ENCODE measurements at places on chromosomes 16 and 17.

DNA sequence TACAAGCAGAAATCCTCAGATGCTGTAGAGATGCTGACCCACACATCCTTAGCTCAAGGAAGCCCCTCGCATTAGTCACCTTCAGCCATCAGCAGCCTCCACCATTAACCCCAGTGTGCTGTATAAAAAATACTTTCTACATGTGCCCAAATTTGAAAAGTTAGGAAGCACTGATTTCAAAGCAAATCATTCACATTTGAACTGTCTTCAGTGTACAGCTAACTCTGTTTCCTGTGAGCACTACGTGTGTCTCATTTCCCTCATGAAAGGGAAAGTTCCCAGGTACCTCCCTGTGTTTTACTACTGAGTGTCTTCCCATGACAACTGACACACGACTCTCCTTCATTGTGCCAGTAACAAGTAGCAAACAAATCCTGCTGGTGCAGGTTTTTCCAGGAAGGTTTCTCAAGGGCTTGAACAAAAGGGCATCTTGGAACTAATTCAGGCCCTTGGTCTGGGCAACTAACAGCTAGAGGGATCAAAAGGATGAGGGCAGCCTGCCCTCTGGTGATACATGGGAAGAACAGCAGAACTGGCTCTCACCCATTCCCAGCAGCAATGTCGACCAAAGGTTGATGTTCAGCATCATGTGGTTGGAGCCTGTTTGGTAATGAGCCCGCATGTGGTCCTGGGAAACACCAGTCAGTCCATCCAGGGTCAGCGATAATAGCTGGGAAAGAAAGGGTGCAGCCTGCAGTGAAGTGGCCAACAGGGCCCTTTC is 4.0 kb downstream of the SLC35B1 start:
- no peak for DNase-seq

DNA sequence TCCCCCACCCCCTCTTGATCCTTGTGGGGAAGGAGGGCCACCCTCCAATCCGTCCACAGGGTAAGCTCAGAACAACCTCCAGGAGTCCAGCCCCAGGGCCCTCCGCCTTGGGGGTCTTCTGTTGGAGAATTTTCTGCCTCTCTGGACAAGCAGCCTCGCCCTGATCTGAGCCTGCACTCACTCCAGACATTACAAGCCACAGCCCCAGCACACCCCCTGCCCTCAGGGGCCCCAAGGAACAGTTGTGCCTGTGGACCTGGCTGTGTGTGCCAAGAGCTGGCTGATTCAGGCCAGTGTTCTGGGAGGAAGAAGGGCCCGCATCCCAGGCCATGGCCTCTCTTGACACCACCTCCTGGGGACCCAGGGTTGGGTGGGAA is 477 bp upstream of the ARHGAP27 start:
- DNase-seq: no peak

- DNase-seq: no peak
Measured at GRCh38 chr16:57091200-57091974, 996 bp upstream of the CPNE2 start.

DNA sequence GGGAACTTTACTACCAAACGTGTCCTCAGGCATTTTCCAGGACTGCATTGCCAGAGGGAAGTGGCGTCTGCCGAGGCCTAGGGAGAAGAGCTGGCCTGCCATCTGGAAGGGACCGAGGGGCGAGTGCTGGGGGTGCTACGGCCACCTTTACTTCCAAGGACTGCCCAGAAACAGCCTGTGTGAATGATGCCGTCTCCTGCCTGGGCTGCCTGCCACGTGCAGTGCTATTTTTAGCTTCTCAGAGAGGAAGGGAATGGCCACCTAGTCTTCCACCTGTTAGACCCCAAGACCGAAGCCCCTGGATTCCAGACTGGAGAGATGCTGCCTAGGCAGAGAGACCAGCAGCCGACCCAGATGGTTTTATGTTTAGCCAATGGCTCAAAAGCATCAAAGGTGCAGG is 57.2 kb downstream of the VAC14 start:
- DNase-seq: no peak

GRCh38 chr17:33137426-33137825 is 145.8 kb downstream of the SPACA3 start:
- DNase-seq: no peak

Measured in NCI-H1048 (cell line).